ENCODE measurements at places on chromosomes 11 and 22. TPM values are rescaled to one million over a fixed set of nuclear protein-coding genes. Genes with fewer than 3 reads are reported as not detected.

DNA sequence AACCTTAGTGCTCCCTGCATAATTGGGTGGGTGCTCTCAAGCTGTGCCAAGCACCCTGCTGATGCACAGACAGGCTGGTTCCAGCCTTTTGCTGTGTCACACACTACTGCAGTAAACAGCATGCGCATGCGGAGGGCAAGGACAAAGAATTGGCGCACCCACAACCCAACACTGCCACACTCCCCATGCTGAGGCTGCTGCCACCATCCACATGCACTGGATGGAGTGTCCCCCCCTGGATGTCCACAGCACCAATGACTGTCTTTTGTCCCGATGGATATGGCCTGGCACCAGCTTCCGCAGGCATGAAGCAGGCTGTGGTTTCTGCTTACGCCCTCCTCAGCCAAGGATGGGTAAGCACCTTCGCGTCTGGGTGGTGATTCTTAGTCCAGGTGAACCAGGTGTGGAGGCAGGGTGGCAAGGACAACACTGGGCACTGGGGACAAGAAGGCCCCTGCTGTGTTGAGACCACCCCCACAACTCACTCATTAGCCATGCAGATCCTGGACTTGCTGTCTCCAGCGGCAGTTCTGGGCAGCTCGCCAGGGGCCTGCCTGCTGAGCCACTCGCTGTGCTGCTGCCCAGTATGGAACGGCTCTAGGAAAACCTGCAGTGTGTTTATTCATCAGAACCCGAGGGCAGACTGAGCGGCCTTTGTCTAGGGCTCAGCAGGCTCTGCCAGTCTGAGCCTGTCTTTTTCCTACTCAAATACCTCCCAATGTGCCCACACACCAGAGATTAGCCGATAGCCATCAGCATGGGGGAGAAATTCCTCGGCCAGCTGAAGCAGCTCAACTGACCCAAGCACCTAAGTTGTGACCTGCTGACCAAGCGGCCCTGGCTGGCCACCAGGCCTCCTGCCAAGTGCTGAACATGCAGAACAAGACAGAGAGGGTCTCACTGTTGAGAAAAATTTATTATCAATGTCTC, 8.2 kb upstream of the NAP1L4 start:
- DNase-seq: no peak

Gene OR5D18
- not detected for total RNA-seq

Gene MGAT3
- total RNA-seq: 0.05 TPM

DNA sequence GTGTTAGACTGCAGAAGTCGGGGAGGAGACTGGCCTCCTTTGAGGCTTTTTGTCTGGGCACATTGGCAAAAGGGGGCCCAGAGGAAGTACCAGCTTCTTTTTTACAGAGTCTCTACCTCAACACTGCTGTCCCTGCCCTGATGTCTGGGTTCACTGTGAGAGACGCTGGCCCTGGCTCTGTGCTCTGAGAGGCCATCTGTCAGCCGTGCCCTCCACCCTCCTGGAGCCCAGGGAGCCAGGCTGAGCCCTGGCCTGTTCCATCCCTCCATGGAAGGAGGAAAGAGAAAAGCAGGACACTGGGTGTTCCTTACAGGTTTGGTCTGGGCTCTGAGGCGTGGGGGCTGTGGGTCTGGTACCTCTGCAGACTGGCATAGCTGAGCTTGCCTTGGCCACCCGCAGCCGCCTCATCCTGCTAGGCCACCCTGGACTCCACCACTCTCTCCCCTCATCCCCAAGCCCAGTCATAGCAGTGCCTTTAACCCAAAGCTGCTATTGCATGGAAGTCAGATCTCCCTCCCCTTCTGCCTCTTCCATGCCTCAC, 105.5 kb upstream of the PARVA start:
- no peak for DNase-seq

GRCh38 chr22:20865875-20866445, 7.2 kb downstream of the SNAP29 start:
- no peak for DNase-seq

DNA sequence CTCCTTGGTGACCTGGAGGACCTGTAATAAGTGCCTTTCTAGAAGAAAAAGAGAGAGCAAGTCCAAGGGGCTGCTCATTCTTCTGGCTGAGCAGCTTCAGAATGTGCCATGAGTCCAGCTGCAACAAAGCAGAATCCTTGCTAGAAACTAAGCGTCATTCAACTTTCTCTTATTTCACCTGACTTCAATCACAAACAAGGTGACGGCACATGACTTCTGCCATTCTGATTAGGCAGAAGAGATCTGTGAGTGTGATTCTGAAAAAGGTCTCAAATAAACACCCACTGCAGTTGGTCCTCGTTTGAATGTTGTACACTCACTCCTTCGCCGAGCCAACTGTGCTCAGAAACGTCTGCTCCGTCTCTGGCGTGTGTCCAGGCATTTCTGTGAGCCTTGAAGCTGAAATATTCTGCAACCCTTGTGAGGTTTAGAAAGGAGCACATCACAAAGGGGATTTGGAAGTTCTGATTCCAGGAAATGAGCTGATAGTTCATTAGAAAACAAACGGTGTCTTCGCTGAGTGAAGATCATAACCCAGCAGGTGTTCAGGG, 623.8 kb upstream of the KIRREL3 start:
- no peak for DNase-seq

- no peak for DNase-seq
Observed at GRCh38 chr11:92048415-92048814, 176.2 kb upstream of the FAT3 start.
